ENCODE measurements at places on chromosomes 12 and 14. TPM values are rescaled to one million over a fixed set of nuclear protein-coding genes. Genes with fewer than 3 reads are reported as not detected.
A peak's percentile ranks its signal among the peaks of the same experiment; 100 is the strongest.

DNA sequence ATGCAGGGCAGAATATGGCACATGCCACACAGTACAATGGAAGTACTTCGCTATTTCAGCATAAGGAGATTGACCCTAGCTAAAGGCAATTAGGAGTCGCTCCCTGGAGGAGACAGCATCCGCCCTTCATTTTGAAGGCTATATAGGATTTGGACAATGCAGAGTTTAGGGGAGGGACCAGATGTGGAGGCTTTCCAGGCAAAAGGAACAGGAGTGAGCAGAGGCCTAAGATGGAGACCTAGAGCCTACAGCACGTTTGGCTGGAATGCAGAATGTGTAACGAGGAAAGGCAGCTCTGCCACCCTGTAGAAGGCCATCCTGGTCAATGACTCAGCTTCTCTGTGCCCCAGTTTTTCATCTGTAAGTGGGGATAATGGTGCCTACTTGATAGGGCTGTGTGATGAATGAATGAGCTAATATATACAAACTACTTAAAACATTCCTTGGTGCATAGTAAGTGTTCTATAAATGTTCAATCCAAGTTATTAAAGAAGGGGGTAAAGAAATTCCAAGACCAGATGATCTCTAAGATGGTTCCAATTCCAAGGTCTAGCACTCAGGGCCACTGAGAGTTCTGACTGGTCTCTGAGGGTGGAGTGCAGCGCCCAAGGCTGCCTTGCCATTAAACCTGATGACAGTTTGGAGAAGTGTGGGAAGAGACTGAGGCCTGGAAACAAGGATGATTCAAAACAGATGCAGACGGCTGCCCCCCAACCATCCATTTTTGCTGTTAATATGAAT is 54.3 kb upstream of the FRMD6 start:
- DNase-seq = no peak

GRCh38 chr12:131494741-131495524 is 216.0 kb upstream of the SFSWAP start:
- no peak for DNase-seq

DNA sequence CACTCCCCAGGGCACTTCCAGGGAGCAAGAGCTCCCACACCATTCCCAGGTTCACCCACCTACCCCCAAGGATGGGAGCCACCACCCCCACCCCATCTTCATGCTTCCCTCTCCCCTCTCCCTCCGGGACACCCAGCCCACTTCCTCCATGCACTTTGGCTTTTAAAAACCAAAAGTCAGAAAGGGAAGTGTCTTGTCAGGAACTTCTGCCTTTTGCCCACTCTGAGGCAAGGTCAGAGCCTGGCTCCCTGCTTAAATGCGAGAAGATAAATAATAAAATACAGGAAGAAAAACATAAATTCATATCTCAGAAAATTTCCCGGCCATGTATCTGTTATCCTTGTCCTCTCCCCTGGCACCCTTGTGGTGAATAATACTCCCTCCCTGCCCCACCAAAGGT is 81.6 kb downstream of the PTGER2 start:
- no peak for DNase-seq

DNA sequence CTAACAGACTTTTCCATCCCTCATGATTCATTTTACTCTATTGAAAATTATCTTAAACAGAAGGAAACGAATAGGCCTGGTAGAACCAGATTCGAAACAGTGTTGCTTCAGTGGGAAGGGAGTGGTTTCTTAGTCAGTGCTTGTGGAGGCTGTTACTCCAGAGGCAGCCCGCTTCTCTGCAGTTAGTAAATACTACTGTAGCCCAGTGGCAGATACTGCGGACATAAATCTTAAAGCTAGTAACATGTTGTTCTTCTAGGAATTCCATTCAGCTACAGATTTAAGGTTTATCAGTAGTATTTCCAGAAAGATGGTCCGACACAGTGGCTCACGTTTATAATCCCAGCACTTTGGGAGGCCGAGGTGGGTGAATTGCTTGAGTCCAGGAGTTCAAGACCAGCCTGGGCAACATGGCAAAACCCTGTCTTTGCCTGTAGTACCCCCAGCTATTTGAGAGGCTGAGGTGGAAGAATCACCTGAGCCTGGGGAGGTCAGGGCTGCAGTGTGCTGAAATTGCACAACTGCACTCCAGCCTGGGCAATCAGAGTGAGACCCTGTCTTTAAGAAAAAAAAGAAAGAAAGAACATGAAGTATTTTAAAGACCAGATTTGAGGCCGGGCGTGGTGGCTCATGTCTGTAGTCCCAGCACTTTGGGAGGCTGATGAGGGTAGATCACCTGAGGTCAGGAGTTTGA is 45.9 kb downstream of the DIP2B start:
- DNase-seq = peak; percentile 36

CD163 gene
- total RNA-seq = 19.1 TPM

GRCh38 chr12:127214186-127214585 is 1052.8 kb upstream of the TMEM132C start:
- DNase-seq = no peak

DNA sequence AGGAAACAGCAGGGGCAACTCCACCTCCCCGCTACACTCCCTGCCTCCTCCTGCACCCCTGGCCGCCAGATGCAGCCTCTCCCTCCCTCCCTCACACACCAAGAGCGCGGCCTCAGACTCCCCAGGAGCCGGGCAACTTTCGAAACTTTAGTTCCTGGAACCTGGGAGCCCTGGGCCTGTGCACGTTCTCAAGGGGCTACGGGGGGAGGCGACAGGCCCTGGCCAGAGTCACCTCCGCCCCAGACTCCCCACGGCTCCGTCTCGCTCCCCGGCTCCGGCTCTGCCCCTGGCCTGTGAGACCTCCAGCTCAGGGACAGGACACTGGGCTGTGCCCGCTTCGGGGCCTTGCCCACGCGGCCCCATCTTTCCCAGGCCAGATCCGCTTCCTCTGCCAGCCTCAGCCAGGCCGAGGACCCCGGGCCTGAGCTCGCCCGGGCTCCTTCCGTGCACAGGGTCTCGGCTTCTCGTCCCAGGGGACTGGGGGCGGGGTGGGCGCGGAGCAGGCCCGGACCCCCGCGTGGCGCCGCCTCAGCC is 5.5 kb downstream of the AMN start:
- DNase-seq = no peak

- no peak for DNase-seq
Observed at GRCh38 chr12:108777156-108777555, 45.8 kb upstream of the CORO1C start.

LTBP2 gene
- 26.7 TPM for total RNA-seq

LALBA gene
- not detected for total RNA-seq

GRCh38 chr12:45464699-45465098 is 248.8 kb downstream of the ANO6 start:
- DNase-seq = no peak
